ENCODE measurements at places on chromosomes 2 and 18.

- no peak for DNase-seq
These were observed 1.8 kb downstream of the MYO5B start for GRCh38 chr18:50192995-50193795.

DNA sequence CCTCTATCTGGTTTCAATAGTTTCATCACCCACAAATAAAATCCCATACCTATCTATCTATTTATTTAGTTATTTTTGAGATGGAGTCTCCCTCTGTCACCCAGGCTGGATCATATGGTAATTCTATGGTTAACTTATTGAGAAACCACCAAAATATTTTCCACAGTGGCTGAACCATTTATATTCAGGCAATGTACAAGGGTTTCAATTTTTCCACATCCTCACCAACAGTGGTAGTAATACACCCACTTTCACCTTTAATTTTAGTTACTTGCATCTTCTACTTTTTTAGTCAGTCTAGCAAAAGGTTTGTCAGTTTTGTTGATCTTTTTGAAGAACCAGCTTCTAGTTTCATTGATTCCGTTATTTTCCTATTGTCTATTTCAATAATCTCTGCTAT is 46.1 kb upstream of the PHLPP1 start:
- no peak for DNase-seq

- DNase-seq, result no peak
These were observed 111.5 kb downstream of the CYRIA start for GRCh38 chr2:16554060-16554583.

DNA sequence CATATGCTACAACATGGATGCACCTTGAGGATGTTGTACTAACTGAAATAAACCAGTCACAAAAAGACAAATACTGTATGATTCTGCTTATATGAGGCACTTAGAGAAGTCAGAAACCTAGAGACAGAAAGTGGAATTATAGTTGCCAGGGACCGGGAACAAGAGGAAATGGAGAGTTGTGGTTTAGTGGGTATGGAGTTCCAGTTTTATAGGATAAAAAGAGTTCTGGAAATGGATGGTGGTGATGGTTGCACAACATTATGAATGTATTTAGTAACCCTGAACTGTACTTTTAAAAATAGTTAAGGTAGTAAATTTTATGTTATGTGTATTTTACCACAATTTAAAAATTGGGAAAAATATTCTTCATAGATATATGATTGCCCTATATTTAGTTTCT is 97.7 kb downstream of the DPP4 start:
- no peak for DNase-seq

DNA sequence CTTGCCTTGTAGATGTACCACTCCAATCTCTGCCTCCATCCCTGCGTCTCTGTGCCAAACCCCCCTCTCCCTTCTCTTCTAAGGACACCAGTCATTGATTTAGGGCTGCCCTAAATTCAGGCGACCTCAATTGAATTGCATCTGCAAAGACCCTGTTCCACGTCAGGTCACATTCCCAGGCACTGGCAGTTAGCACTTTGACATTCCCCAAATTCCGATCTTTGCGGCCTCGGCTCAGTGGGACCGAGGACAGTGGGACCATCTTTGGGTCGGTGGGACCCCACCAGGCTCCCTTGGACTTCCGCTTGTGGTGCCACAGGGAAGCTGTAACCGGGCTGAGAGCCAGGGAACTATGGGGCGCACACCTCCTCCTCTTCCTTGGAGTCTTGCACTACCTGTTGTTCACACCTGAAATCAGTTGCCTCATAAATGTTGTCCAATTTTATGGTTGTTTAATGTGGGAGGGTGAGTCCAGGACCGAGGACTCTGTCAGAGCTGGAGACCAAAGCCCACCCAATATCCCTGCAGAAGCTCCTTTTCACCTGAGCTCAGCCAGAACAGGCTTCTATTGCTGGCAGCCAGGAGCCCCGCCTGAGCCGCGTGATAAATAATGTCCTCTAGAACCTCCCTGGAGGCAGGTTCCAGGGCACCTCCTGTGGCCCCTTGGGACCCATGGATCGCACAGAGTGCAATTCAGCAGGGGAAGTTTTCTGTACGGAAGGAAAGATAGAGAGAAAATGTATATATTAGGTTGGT is 271.6 kb downstream of the EIPR1 start:
- no peak for DNase-seq

All from T-helper 17 cell (primary cell).